Fibroblast of villous mesenchyme (primary cell): ENCODE measurements at places on chromosomes 7 and 10.

DNA sequence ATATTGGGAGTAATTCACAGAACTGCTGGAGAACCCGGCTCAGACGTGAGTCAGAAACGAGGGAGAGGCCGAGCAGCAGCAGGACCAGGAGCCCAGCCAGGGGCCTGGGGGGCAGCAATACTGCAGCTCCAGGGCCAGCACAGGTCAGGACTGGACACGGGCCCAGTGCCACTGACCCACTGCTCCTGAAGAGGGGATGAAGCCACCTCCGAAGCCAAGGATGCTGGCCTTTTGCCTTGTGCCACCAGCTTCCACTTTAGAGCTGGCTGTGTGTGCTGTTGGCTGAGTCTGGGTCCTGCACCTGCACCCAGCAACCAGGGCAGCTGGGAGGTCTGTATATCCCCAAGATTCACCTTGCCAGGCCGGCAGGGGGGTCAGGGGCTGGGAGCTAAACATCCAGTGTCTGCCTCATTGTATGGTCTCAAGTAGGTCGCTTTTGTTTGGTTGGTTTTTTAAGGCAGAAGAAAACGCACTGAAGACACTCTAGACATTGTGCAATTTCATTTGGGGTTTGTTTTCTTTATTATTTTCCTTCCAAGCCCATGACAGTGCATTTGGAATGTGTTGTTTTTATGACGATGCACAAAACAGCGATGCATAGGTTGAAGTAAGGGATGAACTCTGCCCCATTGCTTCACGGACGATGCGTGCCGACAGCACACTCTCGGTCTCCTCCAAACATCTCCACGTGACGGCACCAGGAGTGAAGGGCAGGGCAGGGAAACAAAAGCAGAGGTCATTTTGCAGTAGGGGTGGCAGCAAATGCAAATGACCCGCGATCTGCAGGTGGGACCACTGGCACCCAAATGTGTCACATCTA, 27.7 kb upstream of the INSIG1 start:
- peak; percentile 89 for DNase-seq

- DNase-seq = no peak
These were observed 95.6 kb upstream of the MKI67 start for GRCh38 chr10:128221807-128222206.

GRCh38 chr7:25959168-25959734, 192.7 kb upstream of the NFE2L3 start:
- no peak for DNase-seq

DNA sequence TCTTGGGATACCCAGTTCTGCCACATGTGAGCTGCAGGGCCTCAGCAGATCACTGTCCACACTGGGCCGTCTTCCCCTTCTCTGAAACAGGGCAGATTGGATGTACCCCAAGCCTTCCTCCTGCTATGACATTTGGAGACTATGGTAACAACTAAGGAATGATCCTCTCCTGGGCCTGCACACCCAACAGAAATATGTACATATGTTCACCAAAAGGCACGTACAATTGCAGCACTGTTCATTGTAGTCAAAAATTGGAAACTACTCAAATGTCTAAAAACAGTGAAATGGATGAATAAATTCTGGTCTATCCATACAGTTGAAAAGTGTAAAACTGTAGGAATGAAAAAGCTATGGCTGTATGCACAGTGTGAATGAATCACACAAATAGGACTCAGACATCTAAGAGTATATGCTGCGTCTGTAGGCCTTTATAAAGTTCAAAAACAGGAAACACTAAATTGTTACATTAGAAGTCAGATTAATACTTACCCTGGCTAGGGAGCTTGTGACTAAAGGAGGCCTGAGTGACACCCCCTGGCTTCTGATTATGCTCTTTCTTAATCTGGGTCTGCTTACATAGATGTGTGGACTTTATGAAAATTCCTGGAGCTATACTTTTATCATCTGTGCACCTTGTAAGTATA, 16.1 kb upstream of the XPNPEP1 start:
- DNase-seq = no peak

GRCh38 chr7:151429560-151430331, 10.2 kb downstream of the CRYGN start:
- peak; percentile 65 for DNase-seq

DNA sequence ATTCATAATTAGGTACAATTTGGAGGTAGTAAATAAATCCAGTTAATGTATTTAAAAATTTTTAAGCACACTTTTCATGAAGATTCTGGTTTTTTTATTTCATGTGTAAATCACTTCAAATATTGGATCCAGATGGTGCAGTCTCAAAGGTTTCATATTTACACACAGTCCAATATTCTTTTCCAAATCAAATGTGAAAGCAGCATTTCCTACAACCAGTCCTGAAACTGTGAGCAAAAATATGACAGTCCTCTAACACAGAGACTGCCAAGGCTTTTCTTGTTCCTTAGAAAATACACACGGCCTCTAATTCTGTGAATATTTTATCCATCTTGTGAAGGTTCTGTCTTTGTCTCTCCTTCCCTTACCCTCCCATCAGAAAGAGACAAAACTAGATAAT, 645.9 kb downstream of the ARL4A start:
- no peak for DNase-seq
